GM18507 (cell line): ENCODE measurements at places on chromosomes 5 and 9.

DNA sequence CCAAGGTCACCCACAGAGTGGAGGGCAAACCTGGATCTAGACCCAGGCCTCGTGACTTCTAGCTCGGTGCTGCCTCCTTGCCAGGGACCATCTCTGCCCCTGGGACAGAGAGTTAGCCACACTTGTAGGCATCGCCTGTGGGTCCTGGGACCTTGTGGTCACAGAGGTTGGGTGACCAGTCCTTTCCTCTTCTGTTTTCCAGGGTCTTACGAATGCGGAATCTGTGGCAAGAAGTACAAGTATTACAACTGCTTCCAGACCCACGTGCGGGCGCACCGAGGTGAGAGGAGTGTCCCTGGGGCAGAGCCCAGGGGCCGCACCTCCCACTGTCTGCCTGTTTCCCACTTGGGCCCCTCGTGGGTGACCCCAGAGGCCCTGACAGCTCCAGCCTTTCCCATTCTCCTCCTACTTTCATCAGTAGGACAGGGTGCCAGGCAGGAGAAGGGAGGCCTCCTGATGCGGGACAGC, 76.3 kb downstream of the AMBP start:
- no peak for DNase-seq

- no peak for DNase-seq
Measured at GRCh38 chr9:136679431-136679941, 7.8 kb downstream of the AGPAT2 start.

- no peak for DNase-seq
Measured at GRCh38 chr5:176895831-176896230, 3.3 kb downstream of the HK3 start.

DNA sequence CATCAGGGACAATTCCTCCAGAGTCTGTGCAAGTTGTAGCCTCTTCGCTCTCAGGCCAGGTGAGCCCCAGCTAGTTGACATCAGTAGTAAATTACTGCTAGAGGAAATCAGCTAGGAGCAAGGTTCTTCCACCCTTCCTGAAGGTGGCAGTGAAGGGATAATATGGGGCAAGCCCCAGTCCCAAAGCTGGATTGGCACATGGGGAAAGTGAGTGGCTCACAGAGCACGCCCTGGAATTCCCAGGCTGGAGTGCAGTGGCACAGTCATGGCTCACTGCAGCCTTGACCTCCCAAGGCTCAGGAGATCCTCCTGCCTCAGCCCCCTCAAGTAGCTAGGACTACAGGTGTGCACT, 82.1 kb downstream of the CYFIP2 start:
- no peak for DNase-seq

DNA sequence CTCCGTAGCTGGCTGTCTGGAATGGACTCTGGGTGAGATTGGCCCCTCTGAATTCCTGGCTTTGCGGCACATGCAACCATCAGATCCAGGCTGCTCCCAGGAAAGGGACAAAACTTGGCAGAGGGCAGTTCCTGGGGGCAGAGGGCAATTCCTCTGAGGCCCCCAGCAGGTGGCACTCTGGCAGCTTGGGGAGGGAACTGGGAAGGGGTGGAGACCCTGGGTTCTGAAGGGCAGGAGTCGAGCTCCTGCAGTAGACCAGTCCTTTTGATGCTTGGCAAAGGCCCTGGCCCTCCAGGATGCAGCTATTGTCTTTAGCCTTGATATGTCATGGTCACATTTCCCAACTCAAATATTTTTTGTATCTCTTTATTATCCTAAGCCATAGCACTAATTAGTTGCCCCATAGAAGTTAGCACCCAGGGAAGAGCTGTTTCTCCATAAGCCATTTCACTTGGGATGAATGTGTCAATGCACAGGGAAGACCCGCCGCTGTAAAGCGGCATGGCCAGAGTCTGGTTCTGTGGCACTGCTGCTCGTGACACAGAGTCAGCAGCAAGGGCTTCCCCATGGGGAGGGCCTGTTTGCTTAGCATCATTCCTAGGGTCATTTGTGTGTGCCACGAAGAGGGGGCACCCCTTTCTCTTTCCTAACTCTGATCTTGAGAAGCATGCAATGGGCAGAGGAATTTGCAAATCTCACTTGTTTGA, 51.2 kb upstream of the CDK20 start:
- no peak for DNase-seq

DNA sequence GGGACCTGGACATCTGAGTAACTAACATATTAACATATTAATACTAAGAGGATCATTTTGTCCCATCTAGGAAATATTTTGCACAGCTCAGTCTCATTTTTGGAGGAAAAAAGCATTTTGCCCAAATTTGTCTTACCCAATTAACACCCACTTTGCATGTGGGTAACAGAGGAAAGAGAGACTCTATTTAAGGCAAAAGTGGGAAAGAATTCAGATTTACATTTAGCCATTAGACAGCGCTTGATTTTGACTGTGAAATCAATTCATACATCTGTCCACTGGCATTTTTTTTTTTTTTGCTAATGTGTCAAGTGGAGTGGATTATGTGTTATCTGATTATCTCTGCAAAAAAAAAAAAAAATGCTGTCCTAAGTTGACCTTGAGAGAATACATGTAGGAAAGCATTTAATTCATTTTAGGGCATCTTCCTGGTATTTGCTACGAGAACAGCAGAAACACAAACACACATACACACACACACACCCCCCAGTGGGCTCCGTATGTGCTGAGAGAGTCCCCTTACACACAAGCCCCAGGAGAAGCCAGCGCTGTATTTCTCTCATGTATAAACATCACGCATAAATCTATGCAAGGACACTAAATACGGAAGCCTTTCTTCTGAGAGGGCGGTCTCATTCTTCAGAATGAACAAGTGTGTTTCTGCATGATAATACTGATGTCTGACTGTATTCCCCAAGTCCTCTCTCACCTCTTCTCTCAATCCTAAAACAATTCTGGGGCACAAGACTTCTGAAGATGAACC, 202.0 kb upstream of the KLF9 start:
- DNase-seq: no peak

GRCh38 chr9:37954581-37954981, 50.7 kb upstream of the SLC25A51 start:
- DNase-seq: peak; percentile 25

GRCh38 chr9:91992461-91993041, 42.5 kb upstream of the ROR2 start:
- DNase-seq: no peak

GRCh38 chr5:104652271-104652861, 1089.8 kb upstream of the NUDT12 start:
- no peak for DNase-seq

GRCh38 chr5:135089912-135090311, 55.9 kb upstream of the PITX1 start:
- DNase-seq: no peak

- no peak for DNase-seq
Measured at GRCh38 chr5:37774912-37775483, 64.8 kb downstream of the GDNF start.

DNA sequence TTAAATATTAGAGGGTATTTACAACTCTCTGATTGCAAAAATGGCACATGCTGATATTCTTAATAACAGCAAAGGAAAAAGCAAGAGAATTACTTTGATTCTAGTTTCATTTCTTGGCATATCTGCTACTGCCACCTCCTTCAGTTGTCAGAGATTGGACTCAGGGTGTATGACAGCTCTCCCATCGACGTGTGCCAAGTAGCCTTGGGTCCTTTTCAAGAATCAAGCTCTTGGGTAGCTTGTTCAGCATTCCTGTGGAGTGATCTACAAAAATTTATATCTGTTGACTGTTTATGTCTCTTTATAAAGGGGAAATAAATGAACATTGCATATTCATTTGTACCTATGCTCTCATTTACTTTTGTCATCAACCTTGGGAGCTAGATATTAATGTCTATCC, 315.6 kb downstream of the PRR16 start:
- DNase-seq: no peak

- DNase-seq: no peak
Measured at GRCh38 chr9:104091116-104091515, 3.0 kb upstream of the SMC2 start.

DNA sequence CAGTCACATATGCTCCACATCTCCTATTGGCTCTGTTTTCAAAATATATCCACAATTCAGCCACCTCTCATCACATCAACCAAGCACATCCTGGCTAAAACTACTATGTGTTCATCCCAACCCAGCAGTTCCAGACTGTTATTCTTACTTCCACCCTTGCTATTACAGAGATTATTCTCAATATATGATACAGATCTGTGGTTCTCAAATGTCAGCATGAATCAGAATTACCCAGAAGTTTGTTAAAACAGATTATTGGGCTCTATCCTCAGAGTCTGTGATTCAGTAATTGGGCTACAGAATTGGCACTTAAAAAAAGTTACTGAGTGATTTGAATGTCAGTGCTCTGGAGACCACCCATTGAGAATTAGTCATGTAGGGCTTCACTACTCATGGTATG, 78.8 kb upstream of the IZUMO3 start:
- no peak for DNase-seq

GRCh38 chr5:98770209-98770910, 3.1 kb upstream of the RGMB start:
- DNase-seq: no peak

GRCh38 chr9:75410405-75410804, 322.1 kb downstream of the OSTF1 start:
- no peak for DNase-seq

DNA sequence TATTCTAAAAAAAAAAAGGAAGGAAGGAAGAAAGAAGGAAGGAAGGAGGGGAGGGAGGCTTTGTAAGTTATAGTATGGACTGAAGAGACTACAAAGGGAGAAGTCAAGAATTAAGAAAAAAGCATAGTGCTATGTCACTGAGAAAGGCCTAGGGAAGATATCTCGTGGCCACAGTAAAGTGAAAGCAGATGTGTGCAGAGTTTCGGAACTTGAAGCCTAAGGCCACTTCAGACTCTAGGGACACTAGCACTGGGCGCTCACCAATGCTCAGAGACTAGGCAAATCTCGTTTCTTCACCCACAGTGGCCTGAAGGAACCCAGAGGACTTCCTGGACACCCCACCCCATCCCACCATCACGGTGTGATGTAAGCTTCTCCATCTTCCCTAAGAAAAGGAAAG, 181.4 kb upstream of the TRPM3 start:
- no peak for DNase-seq

- DNase-seq: no peak
Measured at GRCh38 chr9:17229945-17230560, 95.2 kb downstream of the CNTLN start.

DNA sequence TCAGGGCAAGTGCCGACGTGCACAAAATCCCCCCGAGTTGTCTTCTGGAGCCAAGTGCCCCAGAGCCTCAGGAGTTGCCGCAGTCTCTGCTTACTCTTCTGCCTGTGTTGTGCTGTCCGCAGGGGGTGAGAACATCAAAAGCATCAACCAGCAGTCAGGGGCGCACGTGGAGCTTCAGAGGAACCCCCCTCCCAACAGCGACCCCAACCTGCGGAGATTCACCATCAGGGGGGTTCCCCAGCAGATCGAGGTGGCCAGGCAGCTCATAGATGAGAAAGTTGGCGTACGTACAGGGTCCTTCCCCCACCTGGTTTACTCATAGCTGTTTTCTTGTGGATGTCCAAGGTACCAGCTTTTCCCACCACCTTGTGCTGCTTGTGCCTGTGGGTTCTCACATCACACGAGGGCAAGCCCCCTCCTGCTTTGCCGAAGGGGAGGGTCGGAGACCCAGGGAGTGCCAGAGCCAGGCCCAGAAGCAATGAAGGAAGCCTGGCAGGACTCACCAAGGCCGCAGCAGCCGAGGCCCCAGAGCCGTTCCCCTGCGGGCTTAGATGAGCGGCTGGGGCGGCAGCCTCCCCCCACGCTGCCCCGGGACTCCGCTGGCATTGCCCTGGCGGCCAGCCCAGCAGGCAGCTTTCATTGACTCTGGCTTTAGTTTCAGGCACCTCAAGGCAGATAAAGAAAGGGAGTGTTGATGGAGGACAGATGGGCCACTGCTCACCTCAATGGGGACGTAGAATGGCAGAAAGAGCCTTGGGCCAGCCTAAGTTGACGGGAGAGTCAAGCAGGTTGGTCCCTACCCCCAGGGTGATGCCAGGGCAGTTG, 33.7 kb upstream of the PRDM12 start:
- no peak for DNase-seq

DNA sequence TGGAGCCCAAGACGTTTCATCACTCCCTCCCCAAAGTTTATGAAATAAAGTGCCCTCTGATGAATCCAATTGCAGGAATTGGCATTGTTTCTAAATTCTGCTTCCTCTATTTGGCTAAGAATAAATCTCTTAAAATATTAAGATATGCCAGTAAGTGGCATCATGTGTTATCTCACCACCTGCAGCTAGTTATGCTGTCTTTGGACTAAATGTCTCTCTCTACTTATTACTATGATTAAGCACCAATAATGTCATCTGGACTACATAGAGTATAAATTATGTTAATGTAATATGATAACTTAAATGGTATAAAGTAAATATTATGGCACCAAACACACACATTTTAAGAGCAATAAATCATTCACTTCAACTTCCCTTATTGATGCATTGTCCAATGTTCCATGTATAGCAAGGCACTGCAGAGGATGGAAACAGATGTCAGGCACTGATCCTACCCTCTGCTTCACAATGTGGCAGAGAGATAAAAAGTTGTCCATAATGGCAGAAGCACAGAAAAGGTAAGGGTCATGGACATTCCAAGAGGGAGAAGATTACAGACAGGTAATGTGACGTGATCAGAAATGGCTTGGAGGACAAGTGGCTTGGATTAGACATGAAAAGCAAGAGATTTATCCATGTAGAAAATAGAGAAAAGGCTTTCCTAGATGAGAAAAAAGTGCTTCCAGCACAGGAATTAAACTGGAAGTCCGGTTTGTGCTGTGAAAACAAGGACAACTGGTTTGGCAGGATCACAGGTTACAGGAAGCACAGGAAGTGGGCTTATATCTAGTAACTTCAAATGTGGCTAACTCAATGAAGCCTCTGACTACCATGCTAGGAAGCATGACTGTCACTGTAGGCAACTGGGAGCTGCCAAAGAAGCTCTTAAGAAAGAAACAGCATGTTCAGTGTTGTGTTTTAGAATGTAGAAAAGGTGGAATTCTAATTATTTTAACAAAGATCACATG, 26.7 kb downstream of the MARCHF11 start:
- DNase-seq: no peak

DNA sequence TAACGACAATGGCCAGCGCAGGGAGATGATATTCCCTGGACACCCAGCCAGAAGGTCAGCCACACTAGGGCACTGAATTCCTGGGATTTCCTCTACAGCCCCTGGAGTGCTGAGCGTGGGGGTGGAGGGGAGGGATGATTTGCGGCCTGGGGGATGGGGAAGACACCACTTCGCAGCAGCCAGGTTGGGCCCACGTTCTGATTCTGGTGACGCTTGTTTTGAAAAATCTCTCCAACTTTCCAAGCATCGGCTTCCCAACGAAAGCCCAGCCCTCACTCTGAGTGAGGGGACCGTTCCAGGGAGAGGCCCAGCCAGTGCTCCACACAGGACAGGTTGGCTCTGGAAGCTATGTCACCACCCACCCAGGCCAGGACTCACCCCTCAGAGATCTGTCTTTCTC, 5.4 kb downstream of the GFPT2 start:
- no peak for DNase-seq

DNA sequence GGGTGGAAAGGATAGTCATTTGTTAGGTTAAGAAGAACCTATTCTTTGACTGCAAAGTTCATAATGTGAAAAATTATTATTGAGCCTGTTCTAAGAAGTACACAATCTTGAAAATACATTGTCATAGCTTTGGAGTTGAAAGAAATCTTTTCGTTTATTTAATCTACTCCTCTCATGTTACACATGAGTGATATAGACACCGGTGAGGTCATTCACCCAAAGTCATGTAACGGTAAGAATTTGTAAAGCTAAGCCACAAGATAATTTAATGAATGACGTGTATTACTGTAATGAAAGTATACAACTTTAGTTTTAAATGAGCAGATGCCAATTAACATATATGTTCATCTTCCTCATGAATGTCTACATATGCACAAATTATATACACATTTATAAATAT, 284.1 kb upstream of the PDE4D start:
- no peak for DNase-seq

- no peak for DNase-seq
Measured at GRCh38 chr5:140162275-140162674, 12.7 kb upstream of the CYSTM1 start.
